Activated CD8-positive, alpha-beta memory T cell treated with anti-CD3 and anti-CD28 coated beads for 4 hours (primary cell): ENCODE measurements at places on chromosomes 1 and 21.
A peak's percentile ranks its signal among the peaks of the same experiment; 100 is the strongest.

GRCh38 chr1:20493839-20494608 is 8.0 kb upstream of the CAMK2N1 start:
- peak; percentile 68 for DNase-seq

DNA sequence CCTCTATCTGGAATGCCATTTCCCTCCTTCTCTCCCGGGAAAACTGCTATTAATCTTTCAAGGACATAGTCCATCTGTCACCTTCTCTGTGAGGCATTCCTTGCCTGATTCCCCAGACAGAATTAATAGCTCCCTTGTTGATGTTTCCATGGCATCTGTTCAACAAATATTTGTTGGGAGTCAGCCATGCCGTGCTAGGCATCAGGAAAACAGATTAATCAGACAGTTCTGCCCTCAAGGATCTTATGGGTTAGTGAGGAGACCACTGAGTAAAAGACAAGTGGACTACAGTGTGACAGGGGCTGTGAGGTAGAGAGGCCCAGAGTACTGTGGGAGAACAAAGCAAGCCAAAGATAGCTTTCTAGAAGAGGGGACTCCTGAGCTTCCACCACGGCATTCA is 11.4 kb upstream of the MAGOH start:
- DNase-seq = no peak

DNA sequence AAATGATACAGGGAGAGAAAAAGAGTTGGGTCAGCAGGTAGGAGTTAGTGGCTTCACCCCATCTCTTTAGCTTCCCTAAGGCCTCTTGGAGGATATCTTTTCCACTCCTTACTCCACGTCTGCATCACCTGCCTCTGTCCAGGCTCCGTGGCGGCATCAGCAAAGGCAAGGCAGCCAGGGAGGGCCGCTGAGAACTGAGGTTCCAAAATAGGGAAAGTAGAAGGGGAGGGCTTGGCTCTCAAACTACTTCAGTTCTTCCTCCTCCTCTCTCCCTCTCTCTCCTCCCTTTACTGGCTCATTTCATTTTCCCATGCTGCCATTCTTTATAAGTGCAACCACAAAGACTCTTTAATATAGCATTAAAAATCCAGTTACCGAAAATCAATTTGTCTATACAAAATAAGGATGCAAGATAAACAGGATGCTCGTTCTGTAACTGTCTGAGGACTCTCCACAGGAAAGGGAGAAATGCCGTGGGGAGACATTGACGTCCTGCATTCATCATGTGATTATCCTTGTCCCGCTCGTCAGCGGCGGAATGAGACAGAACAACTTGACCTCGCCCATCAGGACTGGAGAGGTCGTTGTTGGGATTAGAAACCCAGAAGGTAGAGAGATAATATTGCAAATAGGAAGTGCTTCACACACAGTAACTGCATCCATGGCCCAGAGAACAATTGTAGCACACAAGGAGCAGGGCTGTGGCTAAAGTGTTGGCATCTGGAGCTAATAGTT is 3.1 kb upstream of the MT1HL1 start:
- no peak for DNase-seq

- no peak for DNase-seq
Measured at GRCh38 chr1:209409780-209410179, 173.7 kb upstream of the CAMK1G start.

GRCh38 chr1:219120624-219121544 is 52.8 kb upstream of the LYPLAL1 start:
- no peak for DNase-seq

DNA sequence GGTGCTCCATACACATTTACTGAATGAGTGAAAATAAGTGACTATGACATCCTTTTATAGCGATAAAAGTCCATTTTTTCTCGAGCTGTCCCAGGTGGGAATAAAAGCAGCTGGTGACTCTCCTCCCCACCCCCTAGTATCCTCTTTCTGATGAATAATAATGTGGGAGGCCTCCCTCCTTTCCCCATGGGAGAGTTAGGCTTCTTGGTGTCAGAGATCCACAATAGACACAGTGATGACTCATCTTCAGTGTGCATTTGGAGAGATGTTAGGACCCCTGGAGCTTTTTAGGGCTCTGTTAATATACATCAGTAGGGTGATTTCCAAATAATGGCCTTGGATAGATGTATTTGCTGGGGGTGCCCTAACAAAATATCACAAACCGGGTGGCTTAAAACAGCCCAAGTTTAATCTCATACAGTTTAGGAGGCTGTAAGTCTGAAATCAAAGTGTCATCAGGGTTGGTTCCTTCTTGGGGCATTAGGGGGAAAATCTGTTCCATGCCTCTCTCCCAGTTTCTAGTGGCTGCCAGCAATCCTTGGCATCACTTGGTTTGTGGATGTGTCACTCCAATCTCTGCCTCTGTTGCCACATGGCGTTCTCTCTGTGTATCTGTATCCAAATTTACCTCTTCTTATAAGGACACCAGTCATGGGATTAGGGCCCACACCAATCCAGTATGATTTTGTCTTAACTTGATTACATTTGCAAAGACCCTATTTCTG is 4.4 kb upstream of the PHC2 start:
- no peak for DNase-seq

- no peak for DNase-seq
Measured at GRCh38 chr1:157239936-157240335, 101.7 kb upstream of the ETV3 start.

- no peak for DNase-seq
Measured at GRCh38 chr1:23008901-23009300, 6.8 kb downstream of the TEX46 start.

GRCh38 chr1:194535369-194535768 is 1349.0 kb upstream of the B3GALT2 start:
- no peak for DNase-seq

DNA sequence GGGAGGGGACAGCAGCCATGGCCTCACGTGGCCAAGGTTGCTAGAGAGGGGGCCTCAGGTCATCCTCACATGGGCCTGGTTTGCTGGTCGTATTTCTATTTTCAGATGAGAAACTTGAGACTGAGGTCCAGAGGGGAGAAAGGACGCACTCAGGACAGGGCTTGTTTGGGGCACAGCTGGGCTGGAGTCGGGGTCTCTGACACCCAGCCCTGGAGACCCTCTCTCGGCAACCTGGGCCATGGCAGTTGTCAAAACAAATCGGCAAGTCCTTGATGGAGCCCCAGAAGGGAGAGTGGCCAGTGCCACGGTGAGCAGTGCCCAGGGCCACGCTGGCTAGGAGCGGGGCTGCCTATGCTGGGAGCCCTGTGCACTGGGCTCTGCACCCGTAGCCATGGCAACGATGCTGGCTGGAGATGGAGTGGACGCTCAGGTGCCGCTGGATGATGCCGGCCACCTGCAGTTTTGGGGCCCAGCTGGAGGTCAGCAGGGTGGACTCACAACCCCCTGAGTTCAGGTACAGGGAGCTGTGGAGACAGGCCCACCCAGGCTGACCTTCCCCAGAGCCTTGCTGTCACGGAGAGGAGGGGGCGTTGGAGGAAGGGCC is 11.1 kb downstream of the LRRC3 start:
- DNase-seq = no peak

DNA sequence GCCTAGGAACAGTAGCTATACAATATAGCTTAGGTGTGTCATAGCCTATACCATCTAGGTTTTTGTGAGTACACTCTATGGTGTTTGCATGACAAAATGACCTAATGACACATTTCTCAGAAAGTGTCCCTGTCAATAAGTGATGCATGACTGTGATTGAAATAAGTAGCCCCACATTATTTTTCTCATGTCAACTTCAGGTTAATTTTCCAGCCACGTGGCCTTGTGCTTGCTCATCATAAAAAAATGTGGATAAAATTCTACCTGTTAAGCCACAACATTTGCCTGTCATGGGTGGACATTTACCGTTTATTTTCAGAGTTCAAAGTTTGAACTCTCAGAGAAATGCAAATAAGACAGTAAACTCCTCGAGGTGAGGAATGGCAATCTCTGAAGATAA is 5.5 kb downstream of the DISC1 start:
- no peak for DNase-seq

- DNase-seq = no peak
Measured at GRCh38 chr1:219876798-219877209, 51.6 kb downstream of the SLC30A10 start.

DNA sequence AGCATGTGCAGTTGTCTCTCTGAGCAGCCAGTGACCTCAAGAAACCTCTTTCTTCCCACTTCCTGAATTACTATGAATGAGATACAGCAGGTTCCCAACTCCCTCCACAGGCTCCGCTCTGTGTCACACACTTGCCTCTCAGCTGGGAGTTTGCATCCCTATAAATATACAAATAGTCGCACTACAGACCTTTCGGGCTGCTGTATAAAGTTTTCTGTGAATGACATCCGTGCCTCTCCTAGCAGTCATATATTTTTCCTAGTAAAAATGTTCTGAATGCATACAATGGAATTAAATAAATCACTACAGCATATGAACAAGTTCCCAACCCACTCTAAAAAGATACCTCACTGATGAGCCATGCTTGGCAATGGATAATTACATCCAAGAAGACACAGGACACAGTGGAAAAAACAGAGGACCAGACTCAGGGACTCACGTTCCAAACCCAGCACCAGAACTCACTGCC is 66.8 kb downstream of the CAPZB start:
- no peak for DNase-seq

GRCh38 chr21:18759267-18759666 is 355.7 kb upstream of the TMPRSS15 start:
- no peak for DNase-seq

DNA sequence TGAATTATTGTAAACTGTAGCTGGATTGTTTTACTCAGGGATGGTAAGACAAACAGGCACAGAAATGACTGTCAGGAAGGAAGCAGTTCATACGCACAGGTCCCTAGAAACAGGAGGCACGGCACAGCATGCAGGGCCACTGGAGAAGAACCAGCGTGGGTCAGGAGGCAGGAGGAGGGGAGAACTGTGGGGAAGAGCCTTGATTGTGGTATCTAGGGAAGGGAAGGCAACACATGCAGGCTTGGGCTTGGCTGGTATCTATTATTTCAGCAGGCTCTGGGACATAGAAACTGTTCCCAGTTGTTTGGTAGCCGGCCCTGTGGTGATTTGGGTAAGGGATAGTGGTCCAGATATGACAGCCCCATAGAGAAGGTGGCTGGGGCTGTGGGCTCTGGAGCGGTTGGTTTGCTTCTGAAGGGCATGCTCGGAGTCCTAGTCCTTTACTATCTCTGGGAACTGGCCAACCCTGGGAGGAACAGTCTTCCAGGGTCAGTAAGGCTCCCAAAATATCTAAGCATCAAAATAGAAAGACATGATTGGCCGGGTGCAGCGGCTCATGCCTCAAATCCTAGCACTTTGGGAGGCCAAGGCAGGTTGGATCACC is 43.1 kb upstream of the CCSAP start:
- DNase-seq = no peak

- DNase-seq = no peak
Measured at GRCh38 chr21:31713115-31713514, 18.8 kb downstream of the SCAF4 start.

GRCh38 chr1:155187456-155187891 is 13.8 kb downstream of the TRIM46 start:
- DNase-seq = no peak

- DNase-seq = no peak
Measured at GRCh38 chr1:161111527-161111926, 6.3 kb downstream of the PFDN2 start.

DNA sequence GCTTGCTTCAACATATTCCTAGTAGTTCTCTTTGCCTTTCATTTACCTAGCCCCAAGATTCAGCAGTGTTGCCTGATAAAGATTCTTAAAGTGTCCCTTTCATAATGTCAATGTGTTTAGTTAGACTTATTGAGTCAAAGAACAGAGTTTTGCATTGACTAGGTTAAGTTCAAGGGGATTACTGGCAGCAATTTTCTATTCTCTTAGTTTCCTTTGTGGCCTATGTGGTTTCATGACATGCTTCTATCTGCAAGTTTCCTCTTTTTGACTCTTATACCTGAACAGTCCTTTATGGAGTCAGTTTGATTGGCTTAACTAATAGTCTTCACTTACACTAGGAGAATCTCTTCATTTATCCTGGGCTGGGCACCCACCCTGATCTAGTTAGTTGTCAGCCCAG is 151.3 kb downstream of the ADGRL4 start:
- no peak for DNase-seq
